ENCODE measurements at places on chromosomes 12 and 14. TPM values are rescaled to one million over a fixed set of nuclear protein-coding genes. Genes with fewer than 3 reads are reported as not detected.

The SLC17A8 gene
- total RNA-seq = not detected

The P2RX7 gene
- not detected for total RNA-seq

The NRIP2 gene
- not detected for total RNA-seq

The ETFBKMT gene
- 0.75 TPM for total RNA-seq

The PDE3A gene
- 2.6 TPM for total RNA-seq

The TBK1 gene
- total RNA-seq = 24.6 TPM

The KRT83 gene
- total RNA-seq = 7.2 TPM

The CDKN3 gene
- 79.0 TPM for total RNA-seq

The AICDA gene
- 0.13 TPM for total RNA-seq

The SERPINA10 gene
- total RNA-seq = not detected

The CIROP gene
- not detected for total RNA-seq

The INSM2 gene
- total RNA-seq = 0.05 TPM

The PRH2 gene
- not detected for total RNA-seq

The SERPINA9 gene
- total RNA-seq = not detected

The TMTC1 gene
- 0.05 TPM for total RNA-seq

The SLC10A1 gene
- not detected for total RNA-seq

The MYF6 gene
- total RNA-seq = not detected

The CMTM5 gene
- not detected for total RNA-seq

The GALNT16 gene
- total RNA-seq = 3.7 TPM

The PRB2 gene
- total RNA-seq = not detected

The OLR1 gene
- 1.3 TPM for total RNA-seq

The TBX5 gene
- total RNA-seq = not detected

The KRT77 gene
- total RNA-seq = not detected

The ATL1 gene
- 5.5 TPM for total RNA-seq

The NDRG2 gene
- 2.7 TPM for total RNA-seq

The NR1H4 gene
- not detected for total RNA-seq

The AQP6 gene
- not detected for total RNA-seq

The GALC gene
- 10.9 TPM for total RNA-seq

The RNU6-7 gene
- total RNA-seq = not detected

The IGF1 gene
- total RNA-seq = not detected

The IL26 gene
- total RNA-seq = not detected

The KRT82 gene
- not detected for total RNA-seq

The NGDN gene
- 63.1 TPM for total RNA-seq

The RFLNA gene
- total RNA-seq = 0.24 TPM

The ABHD12B gene
- total RNA-seq = not detected

The AGAP2 gene
- 0.13 TPM for total RNA-seq

Measured in A549 treated with GW870086 at 1 μM for 4 hours (cell line).